ENCODE measurements at places on chromosomes 5 and 9. TPM values are rescaled to one million over a fixed set of nuclear protein-coding genes. Genes with fewer than 3 reads are reported as not detected.

Gene MOB3B
- polyA plus RNA-seq, result 9.1 TPM

Gene MOCS2
- polyA plus RNA-seq, result 39.6 TPM

Gene ZNF354C
- polyA plus RNA-seq, result 4.0 TPM

Gene F2RL2
- polyA plus RNA-seq, result 0.20 TPM

Gene IFNA13
- not detected for polyA plus RNA-seq

Gene NXNL2
- polyA plus RNA-seq, result 2.2 TPM

Gene KIF24
- polyA plus RNA-seq, result 34.7 TPM

Gene EQTN
- 44.9 TPM for polyA plus RNA-seq

Gene TAF11L5
- polyA plus RNA-seq, result not detected

Gene ACOT12
- 0.44 TPM for polyA plus RNA-seq

Gene IFNA17
- not detected for polyA plus RNA-seq

Gene TNC
- polyA plus RNA-seq, result 44.0 TPM

Gene FOXD4L4
- not detected for polyA plus RNA-seq

Gene WNK2
- 29.0 TPM for polyA plus RNA-seq

Gene GLDC
- polyA plus RNA-seq, result 12.2 TPM

Gene ADCY2
- 10.5 TPM for polyA plus RNA-seq

Gene SHOC1
- polyA plus RNA-seq, result 14.9 TPM

Gene PCDHA9
- 1.1 TPM for polyA plus RNA-seq

Gene GHR
- 3.3 TPM for polyA plus RNA-seq

Gene F12
- polyA plus RNA-seq, result 4.9 TPM

Gene SNAPC4
- polyA plus RNA-seq, result 21.2 TPM

Gene EXD3
- 8.9 TPM for polyA plus RNA-seq

Gene DAP
- polyA plus RNA-seq, result 92.2 TPM

Gene PCDHGB5
- polyA plus RNA-seq, result 4.5 TPM

Gene KIF20A
- 32.1 TPM for polyA plus RNA-seq

Gene LMBRD2
- 6.3 TPM for polyA plus RNA-seq

Gene SURF1
- polyA plus RNA-seq, result 71.0 TPM

Gene HACD4
- polyA plus RNA-seq, result 2.0 TPM

Gene ZNF454
- polyA plus RNA-seq, result 4.4 TPM

Gene SH3RF2
- polyA plus RNA-seq, result 416 TPM

Gene PIP5KL1
- polyA plus RNA-seq, result 3.9 TPM

Gene SVEP1
- polyA plus RNA-seq, result 7.9 TPM

Gene EPB41L4B
- polyA plus RNA-seq, result 10.9 TPM

Gene FBXL7
- polyA plus RNA-seq, result 9.8 TPM

Gene DOCK2
- 7.3 TPM for polyA plus RNA-seq

Gene PITX1
- 3.6 TPM for polyA plus RNA-seq

Gene NIM1K
- polyA plus RNA-seq, result 1.1 TPM

Gene HNRNPAB
- 63.1 TPM for polyA plus RNA-seq

Gene PCDHA1
- 1.8 TPM for polyA plus RNA-seq

Gene GARIN3
- 45.6 TPM for polyA plus RNA-seq

Gene HRCT1
- polyA plus RNA-seq, result 7.1 TPM

Gene TXNDC8
- polyA plus RNA-seq, result 16.7 TPM

Gene IFNA21
- not detected for polyA plus RNA-seq

Gene PCDHGA3
- 4.4 TPM for polyA plus RNA-seq

Gene ORM2
- polyA plus RNA-seq, result 2.3 TPM

Gene PRSS3
- polyA plus RNA-seq, result 6.5 TPM

Gene WDR38
- polyA plus RNA-seq, result 11.8 TPM

Gene PLAC8L1
- polyA plus RNA-seq, result 27.7 TPM

Gene SMIM33
- polyA plus RNA-seq, result not detected

Gene ADAMTS12
- polyA plus RNA-seq, result 4.9 TPM

Gene IFNB1
- not detected for polyA plus RNA-seq

Gene FKBP15
- 14.7 TPM for polyA plus RNA-seq

Gene GZMA
- 7.1 TPM for polyA plus RNA-seq

All from testis (tissue), 5 donors.